ENCODE measurements at places on chromosomes 2 and 18. TPM values are rescaled to one million over a fixed set of nuclear protein-coding genes. Genes with fewer than 3 reads are reported as not detected.

GRCh38 chr2:51420511-51420910, 388.6 kb upstream of the NRXN1 start:
- no peak for DNase-seq

GRCh38 chr2:162126527-162126926, 25.5 kb downstream of the GCG start:
- DNase-seq = no peak

DNA sequence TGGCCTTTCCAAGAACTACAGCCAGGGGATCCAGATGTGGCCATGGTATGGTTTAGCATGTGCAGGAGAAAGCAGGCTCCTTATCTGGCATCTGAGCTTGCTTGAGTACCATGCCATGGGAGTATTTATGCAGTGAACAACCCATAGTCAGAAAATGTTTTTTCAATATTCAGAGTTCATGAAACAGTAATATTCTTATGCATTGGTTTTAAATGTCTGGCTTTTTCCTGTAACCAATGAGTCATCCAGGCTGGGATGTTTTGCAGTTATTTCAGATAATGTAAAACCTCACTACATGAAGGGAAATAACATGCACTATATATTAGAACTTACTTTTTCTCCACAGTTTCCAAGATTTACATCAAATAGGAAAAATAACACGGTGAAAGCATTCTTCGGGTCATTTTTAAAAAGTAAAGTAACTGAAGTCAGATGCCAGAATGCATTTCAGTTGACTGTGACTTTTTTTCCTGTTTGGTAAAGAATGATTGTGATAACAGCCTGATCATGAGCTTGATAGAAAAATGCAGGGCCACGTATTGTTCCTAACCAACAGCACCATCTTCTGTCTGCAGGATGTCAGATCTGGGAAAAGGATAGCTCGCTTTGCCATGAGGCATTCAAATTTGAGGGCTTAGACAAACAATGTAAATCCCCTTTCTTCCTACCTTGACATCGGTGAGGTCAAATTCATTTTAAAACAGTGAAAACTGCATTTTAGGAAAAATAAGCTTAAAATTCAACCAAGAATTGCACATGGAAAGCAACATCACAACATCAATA, 152.8 kb downstream of the DSC3 start:
- no peak for DNase-seq

DNA sequence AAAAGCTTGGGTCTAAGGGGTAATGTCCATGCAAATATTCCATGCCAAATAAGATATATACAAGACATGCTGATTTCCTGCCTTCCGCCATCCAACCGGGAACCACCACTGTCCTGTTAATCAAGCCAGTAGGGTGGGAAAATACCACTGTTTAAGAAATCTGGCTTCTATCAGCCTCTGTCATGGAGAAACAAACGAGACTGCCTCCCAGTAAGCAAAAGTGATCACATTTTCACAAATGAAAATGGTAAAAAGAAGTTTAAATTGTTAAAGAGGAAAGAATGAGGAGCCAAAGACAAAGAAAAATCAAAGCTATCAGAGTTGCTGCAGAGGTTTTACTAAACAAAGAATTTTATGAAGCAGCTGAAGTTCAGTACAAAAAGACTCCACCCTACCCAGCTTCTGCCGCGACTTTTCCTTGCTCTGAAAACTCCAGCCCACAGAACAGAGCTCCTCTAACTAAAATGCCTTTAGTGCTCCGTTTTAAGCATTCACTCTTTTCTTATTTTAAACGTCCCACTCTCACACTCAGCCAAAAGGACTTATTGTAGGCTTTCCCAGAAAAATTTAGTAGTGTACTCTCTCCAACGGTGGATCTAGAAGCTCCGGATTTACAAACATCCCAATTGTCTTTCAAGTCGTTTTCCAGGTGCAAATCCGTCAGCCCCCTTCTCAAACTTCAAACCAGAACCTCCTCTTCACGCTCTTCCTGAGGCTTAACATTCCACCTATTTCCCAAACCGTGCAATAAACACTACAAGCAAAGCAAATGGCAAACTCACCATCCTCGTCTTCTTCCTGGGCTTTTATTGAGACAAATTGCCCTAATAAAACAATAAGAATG, 613 bp downstream of the COL5A2 start:
- DNase-seq = no peak

- DNase-seq = no peak
These were observed 145.1 kb upstream of the CELF4 start for GRCh38 chr18:37710726-37711125.

- no peak for DNase-seq
These were observed 104.4 kb downstream of the GULP1 start for GRCh38 chr2:188395903-188396689.

- DNase-seq = no peak
These were observed 257.3 kb downstream of the ATAD2B start for GRCh38 chr2:23669413-23670244.

CD8B2 gene
- polyA plus RNA-seq = 0.22 TPM

UPP2 gene
- 10.6 TPM for polyA plus RNA-seq

CPO gene
- polyA plus RNA-seq = 0.62 TPM

HOXD4 gene
- polyA plus RNA-seq = 72.5 TPM
